ENCODE measurements at places on chromosomes 3 and 15.

- DNase-seq = no peak
These were observed 19.0 kb upstream of the ARHGEF26 start for GRCh38 chr3:154102225-154102624.

GRCh38 chr3:53555068-53555588 is 60.7 kb downstream of the CACNA1D start:
- DNase-seq = no peak

- no peak for DNase-seq
These were observed 20.9 kb upstream of the RBP1 start for GRCh38 chr3:139560411-139560810.

GRCh38 chr3:10173926-10174435 is 9.3 kb downstream of the IRAK2 start:
- peak; percentile 80 for DNase-seq

- no peak for DNase-seq
These were observed 517.5 kb downstream of the NTRK3 start for GRCh38 chr15:87739081-87739480.

DNA sequence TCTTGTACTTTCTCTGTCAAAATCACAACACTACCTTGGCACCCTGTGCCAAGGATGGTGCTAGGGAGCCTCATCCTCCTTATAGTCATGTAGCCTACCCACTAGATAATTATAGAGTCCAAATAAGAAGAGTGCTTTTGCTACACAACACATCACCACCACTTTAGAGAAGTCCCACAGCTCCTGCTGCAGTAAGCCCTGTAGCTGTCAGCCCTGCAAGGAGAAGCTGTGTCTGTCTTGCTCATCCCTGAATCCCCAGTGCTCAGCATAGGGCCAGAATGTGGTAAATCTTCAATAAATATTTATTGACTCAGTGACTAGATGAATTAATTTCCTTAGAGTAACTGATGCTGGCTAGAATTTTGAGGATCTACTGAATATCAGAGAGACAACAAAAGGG is 190.8 kb downstream of the ZNF621 start:
- no peak for DNase-seq

- no peak for DNase-seq
These were observed 23.9 kb downstream of the ALDH1L1 start for GRCh38 chr3:126156468-126156867.

- DNase-seq = peak; percentile 99
These were observed 60.0 kb upstream of the IL12A start for GRCh38 chr3:159928666-159929065.

DNA sequence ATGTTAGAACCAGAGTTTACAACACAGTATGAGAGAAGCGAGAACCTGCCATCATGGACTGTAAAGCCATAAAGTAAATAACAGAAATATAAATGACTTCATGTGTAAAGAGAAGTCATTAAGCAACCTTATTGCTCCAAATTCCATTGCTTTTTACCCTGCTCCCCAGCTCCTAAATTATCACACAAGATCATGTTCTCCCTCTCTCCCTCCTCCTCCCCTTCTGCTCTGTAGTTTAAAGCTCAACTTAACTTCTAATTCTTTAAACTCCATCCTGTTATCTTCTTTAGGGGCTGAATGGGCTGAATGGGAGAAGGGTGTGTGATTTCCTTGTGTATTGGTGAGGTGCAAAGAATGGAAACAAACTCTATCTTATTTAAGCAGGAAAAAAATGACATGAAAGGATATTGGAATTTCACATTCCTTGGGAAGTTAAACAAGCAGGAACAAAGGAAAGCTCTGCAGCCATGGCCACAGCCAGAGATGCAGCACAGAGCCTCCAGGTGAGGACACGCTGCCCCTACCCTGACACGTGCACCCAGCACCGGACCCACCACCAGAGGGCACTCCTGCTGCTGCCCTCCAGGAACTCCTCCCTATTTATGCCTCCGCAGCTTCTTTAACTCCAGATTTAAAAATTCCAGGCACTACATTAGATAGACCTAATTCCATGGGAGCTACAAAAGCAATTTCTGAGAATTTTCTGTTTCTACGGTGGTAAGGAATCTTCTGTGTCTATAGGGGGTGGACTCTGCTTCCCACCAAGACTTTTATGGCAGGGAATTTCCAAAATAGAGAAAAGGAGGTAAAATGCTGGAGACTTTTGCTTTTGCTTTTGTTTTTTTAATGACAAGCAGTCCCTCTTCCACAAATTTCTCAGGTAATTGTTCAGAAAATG is 76.9 kb upstream of the ABI3BP start:
- no peak for DNase-seq

- DNase-seq = no peak
These were observed 60.1 kb upstream of the PFN2 start for GRCh38 chr3:150030841-150031240.

DNA sequence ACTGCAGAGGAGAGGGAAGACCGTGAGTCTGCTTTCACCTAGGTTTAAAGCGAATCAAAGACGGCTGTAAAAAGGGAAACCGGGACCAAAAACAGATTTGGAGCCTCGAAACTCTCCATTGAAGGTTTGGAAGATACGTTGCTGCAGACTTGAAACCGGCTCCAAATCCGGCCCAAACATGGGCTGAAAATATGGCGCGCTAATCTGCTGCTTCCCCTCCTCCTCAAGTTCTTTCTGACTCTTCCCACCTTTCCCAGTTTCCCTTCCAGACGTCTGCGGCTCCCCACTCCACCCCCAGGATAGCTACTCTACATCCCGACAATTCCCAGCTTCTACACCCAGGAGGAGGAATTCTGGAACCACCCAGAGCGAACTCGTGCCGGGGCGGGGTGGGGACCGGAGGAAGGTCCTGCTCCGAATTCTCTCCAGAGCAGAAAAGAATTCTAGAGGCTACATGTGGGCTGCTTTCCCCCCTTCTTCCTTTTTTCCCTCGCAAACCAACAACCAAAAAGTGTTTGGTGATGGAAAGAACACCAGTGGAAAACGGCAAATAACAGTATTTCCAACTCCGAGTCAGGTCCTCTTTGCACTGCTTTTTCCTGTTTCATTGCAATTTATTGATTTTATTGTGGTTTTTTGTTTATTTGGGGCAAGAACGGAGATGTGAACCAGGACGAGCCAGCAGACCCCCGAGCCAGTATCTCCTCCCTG is 8.5 kb downstream of the EOMES start:
- DNase-seq = no peak

- DNase-seq = no peak
These were observed 111.7 kb downstream of the CHSY1 start for GRCh38 chr15:101139986-101140696.

DNA sequence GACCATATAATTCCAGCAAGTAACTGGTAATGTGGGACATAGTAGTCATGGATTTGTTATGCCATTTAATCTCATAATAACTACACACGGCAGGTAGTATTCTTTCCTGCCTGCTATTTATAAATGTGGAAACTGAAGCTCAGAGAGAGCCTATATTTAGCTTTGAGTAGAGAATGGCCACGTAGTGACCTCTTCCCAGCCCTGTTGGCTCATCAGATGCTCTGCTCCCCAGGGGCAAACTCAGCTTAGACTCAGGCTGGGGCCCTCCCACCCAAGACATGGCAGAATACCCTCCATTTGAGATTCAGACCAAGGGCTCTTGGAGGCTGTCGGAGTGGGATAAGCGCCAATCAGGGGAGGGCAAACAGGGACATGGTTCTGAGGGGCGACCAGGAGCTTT is 17.3 kb upstream of the HDAC11 start:
- no peak for DNase-seq

GRCh38 chr3:128372281-128372680 is 94.4 kb downstream of the DNAJB8 start:
- no peak for DNase-seq

DNA sequence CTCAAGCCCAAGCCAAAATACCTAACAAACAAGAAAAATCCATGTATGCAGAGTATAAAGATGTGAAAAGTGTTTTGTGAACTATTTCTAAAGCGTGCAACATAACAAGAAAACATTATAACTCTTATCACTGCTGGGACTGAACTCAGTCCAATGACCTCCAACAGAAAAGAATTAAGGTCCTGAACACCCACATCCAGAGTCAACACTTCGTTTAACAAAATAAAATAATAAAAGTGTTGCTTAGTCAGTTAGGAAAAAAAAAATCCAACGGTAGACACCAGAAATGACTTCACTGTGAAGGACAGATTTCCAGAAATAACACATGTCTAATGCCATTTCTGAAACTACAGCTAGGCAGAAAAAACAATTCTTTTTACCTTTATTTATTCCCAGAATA is 28.0 kb downstream of the MB21D2 start:
- DNase-seq = no peak

DNA sequence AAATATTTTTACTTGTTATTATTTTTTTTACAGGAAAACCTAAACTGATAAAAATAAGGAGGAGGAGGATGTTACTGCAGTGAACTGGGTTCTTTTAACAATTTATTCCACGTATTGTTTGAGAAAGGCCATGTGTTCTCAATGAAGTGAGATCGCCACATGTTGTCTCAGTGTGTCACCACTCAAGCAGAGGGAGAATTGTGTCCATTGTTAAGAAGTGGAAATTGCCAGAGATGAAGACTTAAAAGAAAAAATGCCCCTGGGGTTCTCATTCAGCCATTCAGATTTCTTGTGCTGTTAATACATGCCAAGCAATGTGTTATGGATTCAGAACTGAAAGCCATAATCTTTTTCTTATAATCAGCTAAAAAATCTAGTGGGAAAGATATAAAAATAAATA is 297.1 kb downstream of the NSUN3 start:
- no peak for DNase-seq

GRCh38 chr15:82540055-82540983 is at the start of gene RPS17:
Gene RPS17, minus strand, starts transcription at chr15:82540457. Its CDS starts 29 bp downstream, at chr15:82540428.
- DNase-seq = peak; percentile 74

GRCh38 chr15:29910068-29910467 is 87.8 kb upstream of the TJP1 start:
- no peak for DNase-seq

GRCh38 chr3:135736740-135737139 is 228.8 kb upstream of the PPP2R3A start:
- DNase-seq = no peak

- no peak for DNase-seq
These were observed 44.6 kb downstream of the ZBTB38 start for GRCh38 chr3:141412936-141413354.

- DNase-seq = peak; percentile 92
These were observed 127.0 kb downstream of the KLHL25 start for GRCh38 chr15:85667491-85668424.
